Activated naive CD4-positive, alpha-beta T cell treated with anti-CD3 and anti-CD28 coated beads, Interleukin-2, amount 50 U/mL, for 16 hours (primary cell): ENCODE measurements at places on chromosomes 7 and 10.

GRCh38 chr10:66457629-66458028, 468.2 kb upstream of the LRRTM3 start:
- no peak for DNase-seq

DNA sequence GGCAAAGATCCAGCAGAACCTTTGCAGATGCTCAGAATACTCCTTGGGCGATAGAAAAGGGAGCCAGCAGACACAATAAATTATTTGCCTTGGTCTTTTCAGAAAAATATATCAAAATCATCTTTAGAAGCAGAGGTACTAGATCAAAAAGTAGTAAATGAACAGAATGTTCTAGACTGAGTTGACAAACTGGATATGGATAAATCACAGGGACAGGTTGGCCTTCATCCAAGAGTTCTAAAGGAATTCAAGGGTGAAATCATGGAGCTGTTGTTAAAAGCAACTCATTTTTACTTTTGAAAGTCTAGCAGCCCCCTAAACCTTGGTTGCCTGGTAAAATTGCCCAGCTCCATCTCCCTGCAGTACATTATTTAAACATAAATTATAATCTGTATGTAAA, 99.1 kb downstream of the PLCE1 start:
- DNase-seq: no peak

DNA sequence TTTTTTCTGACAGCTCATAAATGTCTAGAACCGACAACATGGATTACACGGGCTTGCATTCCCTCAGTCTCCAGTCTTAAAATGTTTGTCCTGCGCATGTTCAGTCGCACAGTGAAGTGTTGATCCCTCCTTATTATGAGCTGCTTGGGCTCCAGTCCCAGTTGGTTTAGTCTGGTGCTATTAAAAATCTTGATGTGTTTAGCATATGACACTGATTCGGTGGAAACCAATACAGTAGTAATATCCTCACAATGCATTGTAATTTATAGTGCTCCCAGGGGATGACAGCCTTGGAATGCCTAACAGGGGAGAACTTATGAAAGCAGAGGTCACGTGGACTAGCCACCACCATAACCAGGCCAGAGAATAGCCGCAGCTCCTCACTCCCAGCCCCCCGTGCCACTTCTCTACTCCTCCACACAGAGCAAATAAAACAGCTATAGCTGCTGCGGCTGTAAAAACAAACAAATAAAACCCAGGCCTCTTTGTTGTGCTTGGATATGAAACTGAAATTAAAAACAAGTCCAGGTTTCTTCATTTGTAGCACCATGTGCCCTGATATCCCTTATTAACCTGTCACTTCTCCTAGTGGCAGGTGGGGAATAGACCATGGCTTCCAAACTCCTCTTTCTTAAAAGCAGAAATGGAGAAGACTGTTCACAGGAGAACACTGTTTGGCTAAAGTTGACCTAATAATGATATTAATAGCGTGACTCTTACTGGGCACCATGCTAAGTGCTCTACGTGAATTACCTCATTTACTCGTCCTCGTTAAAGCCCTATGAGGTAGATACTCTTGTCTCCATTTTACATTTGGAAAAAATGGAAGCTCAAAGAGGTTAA, 7.7 kb downstream of the DPCD start:
- no peak for DNase-seq

GRCh38 chr10:105291571-105291970, 650.5 kb downstream of the SORCS3 start:
- DNase-seq: no peak

- no peak for DNase-seq
Observed at GRCh38 chr10:11147722-11148121, 130.1 kb downstream of the CELF2 start.

GRCh38 chr7:96774358-96774757, 64.7 kb upstream of the SEM1 start:
- DNase-seq: no peak
